Stomach (tissue), 19 donors: ENCODE measurements at places on chromosomes 3 and 15. TPM values are rescaled to one million over a fixed set of nuclear protein-coding genes. Genes with fewer than 3 reads are reported as not detected.

DNA sequence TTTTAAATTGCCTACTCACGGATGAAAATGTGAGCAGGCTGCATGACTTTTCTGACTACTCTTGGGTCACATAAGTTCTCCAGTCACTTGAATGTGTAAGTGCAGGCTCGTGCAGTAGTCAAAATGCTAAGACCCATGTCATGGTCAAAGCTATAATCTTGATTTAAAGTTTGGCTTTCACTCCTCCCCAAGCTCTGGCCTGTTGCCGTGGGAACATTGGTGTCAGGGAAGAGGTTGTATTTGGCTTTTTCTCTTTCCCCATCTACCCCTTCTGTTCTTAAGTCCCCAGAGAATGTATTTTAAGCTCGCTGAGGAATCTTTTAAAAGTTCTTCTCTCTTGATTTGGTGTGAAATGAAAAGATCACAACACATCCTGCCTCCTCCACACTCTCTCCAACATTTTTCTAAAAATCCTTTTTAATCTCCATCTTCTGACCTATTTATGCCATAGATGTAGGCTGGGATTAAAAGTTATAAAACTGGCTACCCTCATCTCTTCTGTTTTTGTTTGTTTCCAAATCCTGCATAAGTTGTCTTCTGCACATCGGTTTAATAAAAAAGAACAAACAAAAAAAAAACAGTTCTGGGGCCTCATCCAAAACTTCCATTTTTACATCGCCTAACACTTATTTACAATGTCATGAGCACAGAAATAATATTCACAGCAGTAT lies 61.4 kb upstream of the ADAMTSL3 start:
- DNase-seq = peak; percentile 48

GOLGA8R gene
- total RNA-seq = 0.89 TPM

RPP25 gene
- total RNA-seq = 4.0 TPM

DNA sequence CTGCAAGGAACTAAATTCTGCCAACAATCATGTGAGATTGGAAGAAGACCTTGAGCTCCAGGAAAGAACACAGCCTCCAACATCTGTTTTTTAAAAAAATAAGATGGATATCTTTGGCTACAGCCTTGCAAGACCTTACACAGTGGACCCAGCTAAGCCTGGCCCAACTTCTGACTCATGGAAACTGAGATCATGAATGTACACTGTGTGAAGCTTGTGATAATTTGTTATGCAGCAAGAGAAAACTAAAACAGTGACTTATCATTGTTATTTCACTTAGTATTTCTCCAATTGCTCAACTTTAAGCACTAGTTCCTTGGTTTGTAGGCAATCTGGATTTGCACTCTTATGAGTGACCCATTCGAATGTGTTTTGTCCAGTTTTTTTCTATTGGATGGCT lies 29.3 kb downstream of the SHQ1 start:
- no peak for DNase-seq

GHRL gene
- 1.7 TPM for total RNA-seq
